Substantia nigra (tissue), 51 donors: ENCODE measurements at places on chromosomes 12 and 14.
A peak's percentile ranks its signal among the peaks of the same experiment; 100 is the strongest.

DNA sequence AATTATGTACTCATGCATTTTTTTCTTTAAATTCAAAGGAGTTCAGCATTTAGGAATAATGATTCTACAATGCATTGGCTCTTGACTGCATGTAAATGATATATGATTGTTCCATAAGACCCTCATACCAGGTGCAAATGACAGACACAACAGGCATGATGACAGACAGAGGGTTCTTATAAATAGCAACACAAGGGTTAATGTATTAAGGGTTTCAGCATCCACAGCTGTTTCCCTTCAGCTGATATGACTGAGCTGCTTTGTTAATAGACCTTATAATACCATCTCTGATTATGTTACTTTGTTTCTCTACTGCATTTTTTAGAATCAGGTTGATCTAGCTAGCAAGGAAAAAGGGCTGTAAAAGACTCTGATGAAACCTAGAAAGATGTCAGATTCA, 90.8 kb upstream of the TMTC2 start:
- DNase-seq = no peak

DNA sequence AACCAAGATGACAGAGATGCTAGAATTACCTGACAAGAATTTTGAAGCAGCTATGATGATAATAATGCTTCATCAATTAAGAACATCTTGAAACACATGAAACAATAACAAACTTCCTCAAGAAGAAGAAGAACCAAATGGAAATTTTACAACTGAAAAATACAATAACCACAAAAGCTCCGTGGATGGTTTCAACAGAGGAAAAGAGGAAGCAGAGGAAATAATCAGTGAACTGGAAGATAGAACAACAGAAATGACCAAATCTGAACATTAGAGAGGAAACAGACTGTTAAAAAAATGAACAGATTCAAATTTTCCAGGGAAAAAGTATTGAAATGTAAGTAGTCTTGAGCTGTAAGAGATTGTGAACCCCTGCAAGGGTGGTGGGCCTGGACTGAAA, 62.8 kb upstream of the SLC35F4 start:
- DNase-seq = no peak

- DNase-seq = no peak
Measured at GRCh38 chr12:58575256-58575655, 345.0 kb downstream of the LRIG3 start.

DNA sequence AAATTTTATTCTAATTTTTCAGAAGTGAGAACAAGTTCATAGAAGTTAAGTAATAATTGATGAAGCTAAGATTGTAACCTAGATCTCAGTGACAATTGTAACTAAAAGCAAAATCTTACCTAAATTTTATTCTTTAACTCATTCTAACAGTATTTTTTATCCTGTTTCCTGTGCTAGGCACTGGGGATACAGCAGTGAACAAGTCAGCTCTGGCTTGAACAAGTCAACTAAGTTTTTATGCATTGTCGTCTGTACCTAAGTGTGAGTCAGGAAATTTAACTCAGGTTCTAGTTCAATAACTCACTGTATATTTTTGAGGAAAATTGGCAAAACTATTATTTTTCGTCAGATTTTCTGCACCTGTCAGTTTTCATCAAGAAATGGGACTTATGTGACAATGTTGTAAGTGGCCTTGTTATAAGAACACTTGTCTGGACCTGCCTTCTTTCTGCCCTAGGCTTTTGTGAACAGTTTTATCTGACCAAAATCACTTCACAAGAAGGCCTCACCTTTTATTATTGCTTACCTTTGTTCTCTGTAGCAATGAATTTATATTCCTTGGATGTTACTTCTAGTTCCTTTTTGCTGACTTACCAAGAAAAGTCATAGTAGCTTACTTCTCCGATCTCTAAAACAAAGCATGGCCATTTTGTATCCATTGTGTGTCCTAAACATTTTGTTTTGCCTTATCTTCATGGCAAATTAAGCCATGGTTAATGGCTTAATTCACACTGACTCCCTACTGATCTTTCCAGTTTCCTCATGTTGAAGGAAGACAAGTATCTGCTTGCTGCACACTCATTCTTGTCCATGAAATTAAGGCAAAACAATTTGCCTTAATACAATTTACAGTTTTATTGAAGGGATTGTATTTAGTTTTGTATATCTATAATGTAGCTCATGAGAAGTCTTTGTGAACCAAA, 2.7 kb downstream of the TMTC3 start:
- no peak for DNase-seq

GRCh38 chr12:77943466-77943865, 112.8 kb downstream of the NAV3 start:
- no peak for DNase-seq

- no peak for DNase-seq
Measured at GRCh38 chr14:93960108-93960475, 16.3 kb downstream of the ASB2 start.

DNA sequence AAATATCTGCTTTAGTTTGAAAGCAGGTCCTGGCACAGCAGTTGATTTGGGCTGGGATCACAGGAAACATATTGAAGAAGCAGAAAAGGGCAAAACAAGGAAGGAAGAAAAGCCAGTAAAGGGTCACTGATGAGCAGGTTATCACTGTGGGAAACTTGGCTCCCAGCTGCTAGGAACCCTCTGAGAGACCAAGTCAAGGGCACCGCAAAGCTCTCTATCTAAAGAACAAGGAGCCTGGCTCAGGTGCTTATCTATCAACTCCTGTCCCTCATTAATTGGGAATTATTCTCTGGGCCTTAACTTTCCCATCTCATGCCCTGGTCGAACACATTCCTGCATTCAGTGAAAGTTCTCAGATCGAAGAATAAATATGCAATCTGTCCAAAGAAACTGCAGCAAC, 450.9 kb upstream of the RPL10L start:
- no peak for DNase-seq

DNA sequence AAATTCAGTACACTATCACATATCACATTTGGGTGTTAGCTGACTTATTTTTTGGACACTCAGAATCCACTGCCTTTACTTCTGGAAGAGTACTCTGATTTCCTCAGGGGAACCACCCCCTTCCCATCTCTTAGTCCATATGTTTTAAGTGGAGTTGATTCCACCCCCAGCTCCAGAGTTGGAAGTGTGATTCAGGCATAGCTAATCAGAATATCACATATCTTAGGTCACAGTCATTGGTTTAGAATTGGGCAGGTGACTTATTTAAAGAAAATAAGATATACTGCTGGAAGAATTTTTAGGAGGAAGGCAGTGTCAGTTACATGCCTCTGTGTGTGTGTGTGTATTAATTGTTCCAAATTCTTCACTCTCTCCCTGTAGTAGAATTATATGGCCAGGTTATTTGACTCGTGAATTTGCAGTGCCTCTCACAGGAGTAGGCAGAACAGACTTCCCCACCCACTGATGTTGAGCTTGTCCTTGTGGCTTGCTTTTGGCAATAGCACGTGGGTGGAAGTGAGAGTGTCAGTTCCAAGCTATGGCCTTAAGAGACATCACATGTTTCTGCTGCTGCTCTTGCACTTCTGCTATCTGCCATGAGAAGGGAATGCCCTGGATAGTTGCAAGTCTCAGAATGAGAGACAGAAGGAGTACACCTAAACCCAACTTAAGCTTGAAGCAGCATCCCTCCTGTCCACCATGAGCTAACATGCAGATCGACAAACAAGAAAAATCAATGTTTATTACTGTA, 6.4 kb upstream of the GAS2L3 start:
- peak; percentile 6 for DNase-seq

GRCh38 chr12:53173085-53173715, 7.3 kb upstream of the ZNF740 start:
- no peak for DNase-seq

- DNase-seq = no peak
Measured at GRCh38 chr14:85439696-85440328, 90.1 kb upstream of the FLRT2 start.

DNA sequence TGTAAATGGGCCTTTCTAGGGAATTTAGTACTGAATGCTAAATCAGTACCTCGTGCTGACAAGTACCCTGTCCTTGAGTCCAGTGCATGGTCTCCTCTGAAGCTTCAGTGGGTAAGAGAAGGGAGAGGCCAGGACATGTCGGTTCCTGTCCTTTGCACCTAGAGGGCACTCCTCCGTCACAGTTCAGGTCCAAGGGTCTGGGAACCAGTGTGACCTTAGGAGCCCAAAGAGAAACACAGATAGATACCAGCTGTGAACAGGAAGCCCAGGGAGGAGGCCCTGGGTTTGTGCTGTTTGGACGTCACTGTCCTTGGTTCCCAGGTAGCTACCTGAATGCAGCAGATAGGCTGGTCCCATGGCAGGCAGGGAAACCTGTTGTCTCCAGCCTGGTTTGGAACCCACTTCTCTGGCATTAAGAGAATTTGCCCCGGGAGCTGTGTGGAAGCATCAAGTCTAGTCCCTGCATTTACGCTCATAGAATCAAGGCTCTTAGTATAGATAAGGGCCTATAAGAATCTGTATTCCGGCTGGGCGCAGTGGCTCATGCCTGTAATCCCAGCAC, 3.9 kb upstream of the FGF23 start:
- DNase-seq = no peak

DNA sequence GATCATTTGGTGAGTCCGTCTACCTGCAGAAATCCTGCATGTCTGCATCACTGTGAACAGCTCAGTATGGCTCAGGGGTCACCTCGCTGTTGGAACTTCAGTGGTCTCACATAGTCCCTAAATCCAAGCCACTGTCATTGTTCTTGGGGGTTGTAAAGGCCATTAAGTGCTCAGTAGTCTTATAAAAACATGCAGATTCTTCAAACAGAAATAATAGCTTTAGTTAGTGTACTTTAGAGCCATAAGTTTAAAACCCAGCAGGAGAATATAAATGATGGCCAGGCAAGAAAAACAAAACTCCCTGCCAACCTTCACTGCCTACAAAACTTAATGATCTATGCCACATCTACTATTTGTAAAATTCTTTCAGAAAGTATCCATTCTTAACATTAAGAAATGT, 396.3 kb downstream of the SYT1 start:
- no peak for DNase-seq

DNA sequence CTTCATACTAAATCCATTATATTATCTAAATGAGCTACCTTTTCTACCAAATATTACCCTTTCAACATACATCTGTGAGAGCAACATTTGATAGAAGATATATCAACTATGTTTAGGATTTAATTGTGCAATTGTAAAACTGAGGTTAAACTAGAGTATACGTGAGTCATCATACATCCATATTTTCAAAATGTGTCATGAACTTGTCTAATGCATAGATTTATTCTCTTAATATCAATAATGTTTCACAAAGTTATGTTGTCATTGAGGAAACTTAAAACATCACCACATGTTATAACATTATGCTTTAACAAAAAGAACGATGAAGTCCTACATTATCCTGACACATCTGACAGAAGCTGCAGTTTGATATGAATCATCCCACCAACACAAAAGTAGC, 645.5 kb upstream of the NOVA1 start:
- no peak for DNase-seq

- DNase-seq = no peak
Measured at GRCh38 chr12:62098132-62098531, 162.1 kb upstream of the USP15 start.

- DNase-seq = peak; percentile 39
Measured at GRCh38 chr12:53543539-53543938, 36.3 kb upstream of the NPFF start.

- no peak for DNase-seq
Measured at GRCh38 chr12:21828779-21829178, 54.3 kb upstream of the KCNJ8 start.

DNA sequence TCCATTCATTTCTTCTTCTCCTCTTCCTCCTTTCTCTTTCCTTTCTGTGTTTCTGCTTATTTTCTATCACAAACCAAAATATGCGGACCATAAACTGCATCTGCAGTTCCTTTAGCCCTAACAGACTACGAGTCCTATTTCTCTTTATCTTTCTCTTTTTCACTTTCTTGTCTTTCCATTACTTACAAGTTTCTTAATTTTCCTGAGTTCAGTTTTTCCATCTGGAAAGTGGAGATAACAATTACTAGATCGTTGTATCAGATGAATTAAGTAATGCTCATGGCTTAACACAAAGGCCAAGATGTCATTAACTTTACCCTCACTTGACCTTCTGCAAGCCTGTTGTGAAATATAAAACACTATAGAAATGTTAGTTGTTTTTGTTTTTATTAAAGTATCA, 983 bp upstream of the COPS7A start:
- DNase-seq = no peak

DNA sequence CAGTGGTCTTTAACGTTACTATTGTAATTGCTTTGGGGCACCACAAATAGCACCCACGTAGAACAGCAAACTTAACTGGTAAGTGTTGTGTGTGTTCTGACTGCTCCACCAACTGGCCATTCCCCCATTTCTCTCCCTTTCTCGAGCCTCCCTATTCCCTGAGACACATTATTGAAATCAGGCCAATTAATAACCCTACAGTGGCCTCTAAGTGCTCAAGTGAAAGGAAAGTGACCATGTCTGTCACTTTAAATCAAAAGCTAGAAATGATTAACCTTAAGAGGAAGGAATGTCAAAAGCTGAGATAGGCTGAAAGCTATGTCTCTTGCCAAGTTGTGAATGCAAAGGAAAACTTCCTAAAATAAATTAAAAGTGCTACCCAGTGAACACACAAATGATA, 22.3 kb downstream of the PPP1R13B start:
- no peak for DNase-seq

DNA sequence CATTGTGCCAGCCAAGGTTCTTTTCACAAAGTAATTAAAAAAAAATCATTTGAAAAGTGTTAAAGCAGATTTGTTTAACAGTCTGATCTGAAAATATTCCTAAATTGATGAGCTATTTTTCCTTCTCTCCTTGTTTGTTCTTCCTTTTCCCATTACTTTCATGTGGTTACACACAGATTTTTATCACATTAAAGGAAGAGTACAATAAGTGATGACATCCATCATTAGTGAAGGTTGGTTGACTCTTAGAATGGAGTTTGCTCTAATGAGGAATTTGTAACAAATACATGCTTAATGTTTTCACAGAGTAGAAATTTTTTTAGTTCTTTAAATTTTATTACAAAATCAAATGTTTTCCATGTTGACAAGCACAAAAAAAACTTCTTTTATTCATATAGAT, 18.9 kb upstream of the TOMM20L start:
- DNase-seq = no peak

GRCh38 chr12:71567537-71567936, 96.1 kb downstream of the ZFC3H1 start:
- no peak for DNase-seq

DNA sequence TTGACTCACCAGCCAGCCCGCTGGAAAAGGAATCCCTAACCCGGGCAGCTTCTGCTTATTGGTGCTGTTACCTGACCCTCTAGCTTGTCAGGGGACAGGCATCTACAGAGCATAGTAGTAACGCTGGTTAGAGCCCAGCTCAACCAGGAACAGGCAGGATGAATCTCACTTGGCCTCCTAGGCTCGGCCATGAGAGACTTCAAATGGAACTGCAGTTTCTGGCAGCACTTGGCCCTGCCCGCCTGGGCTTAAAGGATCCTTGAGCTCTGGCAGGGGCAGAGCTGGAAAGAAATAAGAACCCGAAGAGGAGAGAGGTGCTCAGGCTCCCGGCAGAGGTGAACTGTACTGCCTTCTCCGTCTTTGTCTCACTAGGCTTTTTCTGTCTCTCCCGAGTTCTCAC, 2.3 kb upstream of the LHX5 start:
- no peak for DNase-seq
